ENCODE measurements at places on chromosomes 16 and 17.

DNA sequence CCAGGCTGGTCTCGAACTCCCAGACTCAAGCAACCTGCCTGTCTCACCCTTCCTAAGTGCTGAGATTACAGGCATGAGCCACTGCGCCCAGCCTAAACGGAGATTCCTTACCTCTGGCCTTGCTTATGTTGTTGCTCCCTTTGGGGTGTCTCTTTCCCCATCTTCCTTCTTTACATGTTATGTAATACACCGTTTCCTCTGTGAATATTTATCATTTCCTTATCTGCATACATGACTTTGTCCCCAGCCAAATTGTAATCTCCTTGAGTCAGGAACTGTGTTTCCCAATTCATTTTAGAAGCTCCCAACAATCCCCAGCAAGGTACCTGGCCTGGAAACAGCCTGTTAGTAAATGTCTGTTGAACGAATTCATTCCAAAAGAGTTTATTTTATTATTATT is 15.7 kb downstream of the COPZ2 start:
- no peak for DNase-seq

- no peak for DNase-seq
These were observed 24.0 kb downstream of the USP31 start for GRCh38 chr16:23125277-23125676.

GRCh38 chr16:1819611-1820010 is 7.0 kb downstream of the HAGH start:
- DNase-seq: no peak

- DNase-seq: no peak
These were observed 12.7 kb downstream of the TMEM100 start for GRCh38 chr17:55709984-55710383.

GRCh38 chr17:38428643-38429371 is 543 bp downstream of the ARHGAP23 start:
- no peak for DNase-seq

DNA sequence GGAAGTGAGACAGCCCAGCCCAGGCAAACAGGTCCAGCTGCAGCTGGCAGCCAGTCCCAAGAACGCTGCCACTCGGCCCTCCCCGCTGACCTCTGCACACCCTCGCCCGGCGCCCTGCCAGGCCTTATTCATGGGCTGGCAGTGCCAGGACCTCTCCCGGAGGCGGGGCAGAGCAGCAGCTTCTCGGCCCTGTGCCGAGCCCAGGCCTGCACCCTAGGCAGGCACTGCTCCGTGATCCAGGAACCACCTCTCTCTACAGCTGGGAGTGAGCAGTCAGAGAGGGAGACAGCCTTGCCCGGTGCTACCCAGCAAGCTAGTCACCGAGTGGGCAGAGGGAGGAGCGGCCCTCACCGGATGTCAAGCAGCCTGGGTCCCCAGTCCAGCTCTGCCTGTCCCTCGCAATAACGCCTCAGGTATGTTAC is 79.9 kb upstream of the CBX4 start:
- no peak for DNase-seq
